ENCODE measurements at places on chromosomes 5 and 9.

- DNase-seq: peak; percentile 67
These were observed 207.9 kb downstream of the C9orf50 start for GRCh38 chr9:129412814-129413536.

DNA sequence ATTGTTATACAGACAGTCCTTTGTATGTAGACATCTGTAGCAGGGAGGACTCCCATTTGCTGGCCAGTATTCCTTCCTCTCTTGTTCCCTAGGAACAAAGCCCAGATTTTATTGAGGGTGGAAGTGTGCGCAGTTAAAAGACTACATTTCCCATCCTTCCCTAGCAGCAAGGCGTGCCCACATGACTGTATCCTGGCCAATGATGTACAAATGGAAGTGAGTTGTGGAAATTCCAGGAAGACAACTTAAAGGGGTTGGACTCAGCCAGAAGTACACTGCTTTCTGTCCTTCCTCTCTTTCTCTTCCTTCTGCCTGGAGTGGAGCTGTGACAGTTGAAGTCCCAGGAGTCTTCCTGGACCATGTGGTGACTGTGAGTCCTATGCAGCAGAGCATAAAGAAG is 89.0 kb downstream of the HRH2 start:
- DNase-seq: no peak

DNA sequence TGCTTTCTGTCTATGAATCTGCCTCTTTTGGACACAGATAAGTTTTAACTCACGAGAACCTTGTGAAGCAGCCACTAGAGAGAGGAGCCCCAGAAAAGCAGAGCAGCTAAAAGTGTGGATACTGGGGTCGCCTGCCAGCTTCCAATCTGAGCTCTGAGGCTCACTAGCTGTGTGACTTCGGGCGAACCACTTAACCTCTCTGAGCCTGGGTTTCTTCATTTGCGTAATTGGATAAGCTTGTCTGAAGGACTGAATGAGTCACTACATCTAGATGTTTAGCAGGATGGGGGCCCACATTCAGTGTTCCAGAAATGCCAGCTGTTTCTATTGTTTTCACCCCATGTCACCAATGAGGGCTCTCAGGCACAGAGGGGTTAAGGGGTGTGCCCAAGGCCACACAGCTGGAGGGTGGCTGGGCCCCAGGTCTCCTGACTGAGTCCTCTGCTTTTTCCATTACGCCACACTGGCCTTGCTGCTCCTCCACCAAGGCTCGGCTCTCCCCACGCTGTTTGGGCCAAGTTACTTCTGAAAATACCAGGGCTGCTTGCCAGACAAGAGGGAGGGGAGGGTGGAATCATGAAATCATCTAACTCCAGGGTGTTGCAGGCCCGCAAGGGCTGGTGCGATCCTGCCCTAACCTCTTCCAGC is 36.2 kb downstream of the SH3PXD2B start:
- DNase-seq: peak; percentile 88

DNA sequence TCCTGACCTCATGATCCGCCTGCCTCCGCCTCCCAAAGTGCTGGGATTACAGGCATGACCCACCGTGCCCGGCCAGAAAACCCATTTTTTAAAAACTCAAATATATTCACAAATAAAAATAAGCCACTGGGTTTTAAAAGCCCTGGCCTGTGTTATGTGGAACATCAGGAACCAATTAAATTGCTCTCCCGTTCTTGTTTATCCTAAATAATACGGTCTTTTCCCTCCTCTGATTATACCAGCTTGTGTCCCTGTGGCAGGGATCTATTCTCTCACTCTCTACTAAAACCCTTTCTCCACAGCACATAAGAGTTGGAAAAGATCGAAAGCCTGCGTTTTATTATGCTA is 30.1 kb upstream of the LPAR1 start:
- DNase-seq: no peak

DNA sequence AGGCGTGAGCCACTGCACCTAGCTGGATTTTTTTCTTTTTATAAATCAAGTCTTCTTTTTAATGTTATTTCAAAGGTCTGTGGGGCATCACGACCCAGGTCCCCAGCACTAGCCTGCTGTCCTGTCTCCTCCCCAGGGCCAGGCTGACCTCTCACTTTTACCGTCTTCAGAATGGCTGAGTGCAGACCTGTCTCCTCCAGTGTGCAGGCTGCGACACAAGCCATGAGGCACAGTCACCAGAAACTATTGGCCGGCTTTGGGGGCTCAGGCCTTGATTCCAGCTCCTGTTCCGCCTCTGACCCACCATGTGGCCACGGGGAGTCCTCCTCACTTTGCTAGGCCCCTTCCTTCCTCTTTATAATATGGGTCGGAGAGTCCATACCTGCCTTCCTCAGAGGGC is 46.6 kb upstream of the NEURL1B start:
- no peak for DNase-seq

All from pancreas (tissue), 10 donors.